Activated naive CD4-positive, alpha-beta T cell treated with anti-CD3 and anti-CD28 coated beads, Interleukin-2, amount 50 U/mL, for 72 hours (primary cell): ENCODE measurements at places on chromosomes 3 and 15.

GRCh38 chr3:197376020-197376419 is 77.6 kb upstream of the DLG1 start:
- no peak for DNase-seq

DNA sequence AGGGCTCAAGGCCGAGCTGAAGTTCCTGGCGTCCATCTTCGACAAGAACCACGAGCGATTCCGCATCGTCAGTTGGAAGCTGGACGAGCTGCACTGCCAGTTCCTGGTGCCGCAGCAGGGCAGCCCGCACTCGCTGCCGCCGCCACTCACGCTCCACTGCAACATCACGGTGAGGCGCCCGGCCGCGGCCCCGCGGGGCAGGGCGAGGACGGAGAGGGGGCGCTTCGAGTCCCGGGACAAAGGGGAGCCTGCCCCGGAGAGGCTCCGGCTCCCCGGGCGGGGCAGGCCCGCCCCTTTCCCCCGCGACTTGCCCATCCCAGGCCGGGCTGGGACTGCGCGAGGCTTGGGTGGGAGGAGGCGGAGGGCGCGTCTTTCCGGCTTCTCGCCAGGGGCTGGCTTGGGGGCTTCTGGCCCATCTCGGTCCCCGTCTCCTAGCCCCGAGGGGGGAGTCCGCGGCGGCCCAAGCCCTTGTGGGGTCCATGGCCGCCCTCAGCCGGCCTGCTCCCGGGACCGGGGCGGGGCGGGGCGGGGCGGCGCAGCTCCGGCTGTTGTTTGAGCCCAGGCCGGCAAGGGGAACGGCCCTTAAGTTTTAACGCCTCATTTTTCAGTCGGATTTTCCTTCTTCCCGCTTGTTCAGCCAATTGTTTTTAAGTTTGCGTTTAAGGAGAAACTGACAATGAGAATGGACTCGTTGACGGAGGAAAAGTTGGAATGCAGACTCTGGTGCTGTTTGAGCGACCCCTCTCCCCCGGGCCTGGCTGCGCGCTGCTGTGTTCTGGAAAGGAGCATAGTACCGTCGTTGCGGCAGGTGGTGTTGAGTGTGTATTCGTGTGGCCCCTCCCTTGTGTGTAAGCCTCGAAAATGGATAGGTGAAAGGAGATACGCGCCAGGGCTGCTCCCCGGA is 683 bp downstream of the UBE2Q2 start:
- DNase-seq: peak; percentile 62

- DNase-seq: no peak
Observed at GRCh38 chr3:138591392-138591791, 2.7 kb downstream of the CEP70 start.

DNA sequence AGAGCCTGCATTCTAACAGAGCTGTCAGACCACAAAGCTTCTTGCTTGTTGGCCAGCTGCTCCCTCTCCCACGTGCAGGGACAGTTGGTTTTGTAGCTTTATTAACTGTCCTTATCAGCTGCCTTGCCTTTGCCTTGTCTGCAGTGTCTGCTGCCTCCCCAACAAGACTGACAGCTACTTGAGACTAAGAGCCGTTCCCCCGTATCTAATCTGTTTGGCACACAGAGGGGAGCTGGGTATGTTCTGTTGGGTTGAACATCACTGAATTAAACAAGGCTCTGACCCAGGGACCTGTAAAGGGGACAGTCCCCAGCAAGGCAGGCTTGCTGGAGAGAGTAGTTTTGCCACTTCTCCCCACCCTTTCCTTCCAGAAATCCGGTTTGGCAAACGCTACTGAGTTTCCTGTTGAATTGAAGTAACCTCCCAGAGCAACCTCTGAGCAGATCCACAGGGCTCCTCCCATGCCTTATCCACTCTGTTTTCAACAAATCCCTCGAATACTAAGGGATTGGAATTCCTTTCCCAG is 116.1 kb downstream of the ANP32A start:
- DNase-seq: no peak

- no peak for DNase-seq
Observed at GRCh38 chr3:56921573-56922453, 120.1 kb upstream of the ARHGEF3 start.
